ENCODE measurements at places on chromosomes 13 and 19.
A peak's percentile ranks its signal among the peaks of the same experiment; 100 is the strongest.

DNA sequence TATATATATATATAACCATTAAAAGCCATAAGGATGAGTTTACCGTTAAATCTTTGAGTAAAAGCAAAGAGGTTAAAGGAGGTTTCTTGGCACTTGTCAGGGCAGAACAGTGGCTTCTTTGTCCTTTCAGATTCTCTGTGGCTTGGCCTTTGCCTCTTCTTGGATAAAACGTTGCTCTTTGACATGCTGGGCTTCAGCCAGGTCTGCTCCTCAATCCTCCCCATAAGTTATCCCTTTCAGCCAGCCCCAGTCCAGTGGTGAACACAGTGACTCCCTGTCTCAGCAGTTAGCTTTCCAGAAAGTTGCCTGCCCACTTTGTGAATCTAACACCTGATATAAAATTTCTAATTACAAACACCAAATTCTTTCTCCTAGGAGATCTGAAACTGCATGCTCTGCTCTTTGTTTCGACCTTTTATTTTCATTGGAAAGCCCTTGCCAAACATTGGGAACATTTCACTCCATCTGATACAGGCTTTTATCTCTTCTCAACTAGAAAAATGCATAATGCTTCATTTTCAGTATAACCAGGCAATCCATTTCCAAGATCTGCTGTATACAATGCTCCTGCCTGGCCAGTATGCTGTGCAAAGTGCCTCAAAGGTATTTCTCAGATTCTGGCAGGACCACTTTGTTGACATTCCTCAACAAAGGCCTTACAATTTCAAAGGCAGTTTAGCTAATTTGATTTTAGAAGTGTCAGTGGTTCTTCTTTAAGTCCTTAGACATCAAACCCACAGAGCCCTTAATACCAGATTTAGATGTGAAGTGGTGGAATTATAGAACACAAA, 16.2 kb upstream of the MED4 start:
- no peak for DNase-seq

DNA sequence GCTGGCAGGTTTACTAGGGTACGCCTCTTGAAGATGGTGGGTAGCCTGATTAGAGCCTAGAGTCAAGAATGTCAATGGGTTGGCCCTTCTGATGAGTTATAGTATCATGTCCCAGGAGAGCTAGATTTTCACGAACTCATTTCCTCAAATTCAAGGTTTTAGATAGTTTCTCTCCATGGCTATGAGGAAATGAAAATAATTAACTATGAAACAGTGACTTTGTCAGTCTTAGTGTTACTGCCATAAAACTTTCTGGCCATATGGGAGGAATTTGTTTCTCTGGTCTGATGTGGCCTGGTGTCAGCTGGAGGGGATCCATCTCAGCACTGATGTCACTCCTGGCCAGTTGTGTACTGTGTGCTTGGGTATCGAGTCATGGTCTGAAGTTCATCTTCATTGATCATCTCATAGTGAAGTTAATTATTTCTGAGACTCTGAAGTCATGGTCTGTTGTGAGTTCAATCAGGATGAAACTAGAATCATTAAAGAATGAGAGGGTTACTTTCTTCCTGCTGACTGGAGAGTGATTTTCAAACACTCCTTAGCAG, 49.4 kb upstream of the TNFSF11 start:
- DNase-seq: peak; percentile 99

DNA sequence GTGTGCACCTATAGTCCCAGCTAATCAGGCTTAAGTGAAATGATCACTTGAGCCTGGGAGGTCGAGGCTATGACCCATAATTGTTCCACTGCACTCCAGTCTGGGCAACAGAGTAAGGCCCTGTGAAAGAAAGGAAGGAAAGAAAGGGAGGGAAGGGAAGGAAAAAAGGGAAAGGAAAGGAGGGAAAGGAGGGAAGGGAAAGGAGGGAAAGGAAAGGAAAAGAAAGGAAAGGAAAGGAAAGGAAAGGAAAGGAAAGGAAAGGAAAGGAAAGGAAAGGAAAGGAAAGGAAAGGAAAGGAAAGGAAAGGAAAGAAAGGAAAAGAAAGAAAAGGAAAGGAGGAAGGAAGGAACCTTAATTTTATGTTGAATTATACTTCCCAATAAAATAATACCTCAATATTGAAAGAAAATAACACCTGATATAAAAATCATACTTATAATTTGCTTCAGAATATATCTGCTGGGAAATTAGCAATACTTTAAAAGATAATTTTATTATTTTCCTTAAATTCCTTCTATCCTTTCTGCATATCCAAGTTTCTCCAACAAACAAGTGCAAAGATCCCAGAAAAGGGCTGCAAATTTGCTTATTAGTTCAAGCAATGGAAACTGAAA, 177.3 kb downstream of the KLF12 start:
- DNase-seq: no peak

DNA sequence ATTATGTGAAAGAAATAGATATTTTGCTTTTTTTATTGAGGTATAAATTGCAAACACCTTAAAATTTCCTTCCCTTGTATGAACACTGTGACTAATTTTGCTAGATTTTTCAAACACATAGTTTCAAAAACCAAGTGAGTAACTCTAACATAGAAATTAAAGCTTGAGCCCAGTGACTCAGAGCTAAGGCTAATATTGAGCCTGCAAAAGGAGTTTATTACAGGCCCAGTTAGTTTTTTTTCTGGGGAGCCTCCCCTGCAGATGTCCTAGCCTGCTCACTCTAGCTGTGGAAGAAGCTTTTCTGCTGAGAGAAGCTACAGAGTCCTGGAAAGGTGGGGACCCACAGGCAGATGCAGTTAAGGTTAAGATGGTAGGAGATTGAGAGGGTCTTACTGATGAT, 3.4 kb downstream of the ZNF430 start:
- peak; percentile 50 for DNase-seq

DNA sequence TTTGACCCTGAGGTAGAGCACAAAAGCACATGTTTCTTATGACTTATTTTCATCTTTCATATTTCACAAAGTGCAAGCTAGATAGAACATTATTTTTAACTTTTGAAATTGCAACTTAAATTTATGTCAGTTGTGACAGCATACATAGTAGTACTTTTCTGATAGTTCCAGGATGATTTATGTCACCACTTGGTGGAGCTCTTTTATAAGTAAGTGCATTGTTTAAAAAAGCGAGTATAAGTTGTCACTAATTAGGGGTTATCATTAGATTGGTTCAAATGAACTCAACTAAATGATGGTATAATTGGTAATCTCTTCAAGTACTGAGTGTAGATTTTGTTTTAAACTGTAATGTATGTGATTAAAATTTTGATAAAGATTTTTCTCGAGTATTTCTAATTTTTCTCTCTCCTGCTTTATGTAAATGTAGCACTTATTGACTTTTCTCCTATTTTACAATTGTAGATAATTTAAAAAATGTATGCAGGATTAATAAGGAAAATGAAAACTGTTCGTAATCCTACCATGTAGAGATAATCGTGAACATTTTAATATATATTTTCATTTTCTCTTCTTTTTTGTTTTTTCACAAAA, 31.1 kb downstream of the RB1 start:
- DNase-seq: peak; percentile 34

GRCh38 chr13:73844986-73845385, 289.2 kb downstream of the KLF12 start:
- DNase-seq: no peak

DNA sequence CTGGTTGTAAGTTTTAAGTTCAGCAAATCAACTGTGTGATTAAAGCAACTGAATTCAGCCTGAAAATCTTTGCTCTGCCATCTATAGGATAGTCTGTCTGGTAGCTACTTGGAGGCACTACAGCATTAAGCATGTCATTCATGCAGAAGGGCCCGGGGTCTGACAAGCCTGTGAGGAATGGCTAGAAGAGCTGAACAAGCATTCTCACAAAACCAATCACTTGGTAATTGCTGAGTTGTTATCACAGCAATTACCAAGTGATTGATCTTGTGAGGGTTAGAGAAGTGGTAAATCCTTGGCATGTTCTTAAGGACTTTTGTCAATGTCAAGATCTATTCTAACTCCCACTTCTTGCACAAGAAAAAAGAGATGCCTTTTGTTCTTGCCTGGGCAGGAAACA, 356.1 kb downstream of the FGF14 start:
- no peak for DNase-seq

GRCh38 chr19:49677901-49678674, 1.0 kb downstream of the PRMT1 start:
- DNase-seq: peak; percentile 67

GRCh38 chr19:30111021-30111855, 169.2 kb downstream of the URI1 start:
- no peak for DNase-seq

DNA sequence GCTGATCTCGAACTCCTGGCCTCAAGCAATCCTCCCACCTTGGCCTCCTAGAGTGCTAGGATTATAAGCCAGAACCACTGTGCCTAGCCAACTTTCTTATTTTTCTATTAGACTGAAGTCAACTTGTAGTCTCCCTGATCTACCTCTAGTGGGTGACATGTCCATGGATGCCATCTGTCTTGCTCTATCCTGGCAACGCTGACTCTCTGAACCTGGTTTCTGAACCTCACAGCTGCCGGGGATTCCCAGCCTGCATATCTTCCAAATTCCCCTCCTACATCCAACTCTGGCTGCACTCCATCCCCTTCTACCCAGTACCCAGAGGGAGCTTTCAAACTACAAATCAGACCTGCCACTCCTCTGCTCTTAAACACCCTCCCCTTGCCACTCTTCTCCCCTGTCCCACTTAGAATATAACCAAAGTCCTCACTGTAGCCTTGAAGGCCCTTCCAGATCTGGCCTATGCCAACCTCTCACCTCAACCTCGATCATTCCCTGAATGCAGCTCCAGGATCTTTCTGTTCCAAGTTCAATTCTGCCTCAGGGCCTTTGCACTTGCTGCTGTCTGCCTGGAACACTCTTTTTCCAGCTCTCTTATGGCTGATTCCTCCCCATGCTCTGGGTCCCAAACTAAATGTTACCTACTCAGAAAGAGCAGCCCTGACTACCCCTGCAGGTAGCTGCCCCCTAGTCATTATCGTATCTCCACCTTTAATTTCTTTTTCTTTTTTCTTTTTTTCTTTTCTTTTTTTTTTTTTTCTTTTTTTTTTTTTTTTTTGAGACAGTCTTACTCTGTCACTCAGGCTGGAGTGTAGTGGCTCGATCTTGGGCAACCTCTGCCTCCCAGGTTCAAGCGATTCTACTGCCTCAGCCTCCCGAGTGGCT, 2.2 kb downstream of the CLIP3 start:
- DNase-seq: peak; percentile 61

DNA sequence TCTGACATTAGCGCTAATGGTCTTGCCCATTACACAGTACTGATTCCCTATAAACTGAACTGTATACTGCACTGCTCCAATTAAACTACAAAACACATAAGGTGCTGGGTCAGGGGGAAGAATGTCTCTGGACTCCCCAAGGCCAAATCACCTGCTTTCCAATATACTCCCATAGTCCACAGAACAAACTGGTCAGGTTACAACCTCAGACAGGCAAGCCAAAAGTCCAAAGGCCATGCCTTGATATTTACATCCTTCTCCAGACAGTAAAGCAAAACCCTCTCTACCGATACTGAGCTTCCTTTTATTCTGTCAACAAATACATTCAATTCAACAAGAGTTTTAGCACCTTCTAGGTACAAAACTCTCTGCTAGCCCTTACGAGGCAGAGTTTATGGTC, 8.9 kb downstream of the ZNF541 start:
- no peak for DNase-seq

DNA sequence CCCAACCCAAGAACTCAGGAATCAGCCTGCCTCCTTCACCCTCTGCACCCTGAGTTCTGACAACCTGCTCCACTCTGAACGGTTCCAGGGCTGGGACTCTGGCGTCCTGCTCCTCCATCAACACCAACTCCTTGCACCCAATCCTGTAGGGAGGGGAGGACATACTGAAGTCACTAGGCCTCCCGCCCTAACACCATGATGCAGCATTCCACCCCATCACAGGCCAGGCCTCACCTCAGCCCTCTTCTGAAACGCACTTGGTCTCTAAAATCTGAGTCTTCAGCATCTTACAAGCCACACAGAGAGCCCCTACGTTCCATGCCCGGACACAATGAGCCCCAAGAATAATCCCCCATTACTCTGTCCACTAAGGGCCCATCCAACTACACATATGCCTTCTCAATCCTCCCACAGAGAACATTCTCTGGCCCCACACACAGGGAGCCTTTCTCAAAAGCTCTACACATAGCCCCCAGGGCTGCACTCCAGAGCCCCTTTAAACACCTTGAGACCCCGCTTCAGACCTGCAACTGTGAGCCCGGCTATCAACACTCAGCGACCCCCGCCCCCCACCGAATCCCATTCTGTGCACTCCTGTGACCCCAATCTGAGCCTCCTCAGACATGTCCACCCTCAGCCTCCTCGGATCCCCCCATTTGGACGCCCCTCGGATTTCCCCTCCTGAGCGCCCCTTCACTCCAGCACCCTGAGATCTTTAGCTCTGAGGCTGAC, 567 bp downstream of the ALKBH6 start:
- DNase-seq: no peak

DNA sequence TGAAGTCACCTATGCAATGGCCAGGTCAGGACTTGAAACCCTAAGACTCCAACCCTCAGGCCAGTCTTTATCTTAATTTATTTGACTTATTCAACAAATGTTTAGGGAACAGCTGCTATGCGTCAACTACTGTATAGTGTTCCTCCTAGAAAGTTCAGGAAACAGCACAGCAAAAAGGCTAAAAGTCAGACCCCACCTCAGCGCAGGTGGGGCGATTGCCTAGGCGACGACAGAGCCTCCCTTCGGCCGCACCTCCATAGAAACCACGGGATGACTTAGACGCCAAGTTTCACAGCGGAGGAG, 502 bp downstream of the VRK3 start:
- no peak for DNase-seq

- peak; percentile 49 for DNase-seq
Observed at GRCh38 chr13:110575322-110576069, 14.0 kb upstream of the RAB20 start.

DNA sequence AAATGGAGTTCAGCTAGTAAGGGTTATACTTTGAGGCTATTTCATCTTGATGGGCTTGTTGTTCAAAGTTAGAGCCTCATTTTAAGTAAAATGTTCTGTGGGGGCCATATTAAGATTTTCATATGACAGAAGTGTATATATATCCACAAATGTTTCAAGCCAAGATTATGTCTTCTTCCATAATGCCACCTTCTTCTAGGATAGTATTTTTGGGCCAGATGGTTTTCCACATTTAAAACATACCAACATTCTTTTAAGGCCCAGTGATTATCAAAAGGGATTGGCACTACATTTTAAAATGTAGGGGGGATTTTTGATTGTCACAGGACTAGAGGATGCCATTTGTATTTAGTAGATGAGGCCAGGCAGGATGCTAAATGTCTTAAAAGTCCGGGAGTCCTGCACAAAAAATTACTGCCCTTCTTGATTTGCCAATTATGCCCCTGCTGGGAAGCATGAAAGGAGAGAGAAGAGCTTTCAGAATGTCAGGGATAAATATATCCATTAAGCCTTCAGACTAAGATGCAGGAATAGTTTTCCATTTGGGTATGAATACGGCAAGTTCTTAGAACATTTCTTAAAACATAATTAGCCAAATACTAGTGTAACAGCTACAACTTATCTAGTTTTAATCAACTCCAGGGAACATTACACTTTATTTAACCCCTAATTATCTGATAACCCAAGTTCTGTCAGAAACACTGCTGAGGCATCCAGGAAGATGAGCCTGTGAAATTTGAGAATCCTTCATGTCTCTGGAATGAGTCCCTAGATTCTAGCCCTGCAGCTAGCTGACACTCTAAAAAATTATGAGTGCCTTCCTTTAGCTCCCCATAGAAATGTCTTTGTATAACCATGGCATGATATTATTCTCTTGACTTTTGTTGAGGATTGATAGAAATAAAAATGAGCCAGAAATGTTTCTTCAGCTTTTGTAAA, 34.0 kb downstream of the ITM2B start:
- DNase-seq: no peak

GRCh38 chr19:51699170-51699569, 6.0 kb downstream of the SPACA6 start:
- DNase-seq: no peak

Measured in kidney tubule cell (primary cell).